Left lung (tissue), 14 donors: ENCODE measurements at places on chromosomes 6 and 20. TPM values are rescaled to one million over a fixed set of nuclear protein-coding genes. Genes with fewer than 3 reads are reported as not detected.

DNA sequence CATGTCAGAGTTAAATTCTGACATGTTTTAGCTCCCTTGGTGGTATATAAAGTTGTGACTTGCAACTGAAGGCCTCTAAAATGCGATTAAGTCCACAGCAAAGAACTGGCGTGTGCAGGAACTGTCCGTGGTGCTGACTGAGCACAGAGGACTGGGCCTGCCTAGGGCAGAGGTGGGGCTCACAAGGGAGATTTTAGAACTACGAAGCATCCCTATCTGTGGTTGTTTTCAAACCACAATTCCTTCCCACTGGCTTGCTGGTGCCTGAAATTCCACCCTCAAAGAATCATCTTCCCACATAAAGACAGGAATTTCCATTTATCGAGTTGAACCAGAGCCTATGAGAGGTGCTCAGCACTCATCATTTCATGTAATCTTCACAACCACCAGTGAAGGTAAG lies 30.1 kb downstream of the RIMS4 start:
- DNase-seq, result peak; percentile 76

DNA sequence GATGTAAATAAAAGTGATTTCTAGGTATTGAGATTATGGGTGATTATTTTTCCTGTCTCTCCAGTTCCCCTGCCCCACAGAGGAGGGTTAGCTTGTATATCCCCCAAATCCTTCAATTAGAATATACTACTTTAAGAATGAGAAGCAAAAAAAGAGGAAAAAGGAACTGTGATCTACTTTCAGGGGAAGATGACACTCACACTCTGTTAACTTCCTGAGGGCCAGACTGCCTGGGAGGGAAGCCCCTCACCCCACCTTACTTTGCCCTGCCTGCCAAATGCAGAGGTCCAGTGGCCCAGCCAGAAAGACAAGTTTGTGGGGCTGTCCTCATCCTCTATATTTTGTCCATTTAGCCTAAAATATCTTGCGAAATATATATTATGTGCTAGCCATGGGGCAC lies 9.2 kb upstream of the LY86 start:
- no peak for DNase-seq

Gene OR14J1
- polyA plus RNA-seq, result 0.15 TPM

GRCh38 chr6:21594416-21595281 lies 1.1 kb downstream of the SOX4 start:
- DNase-seq, result peak; percentile 63

DNA sequence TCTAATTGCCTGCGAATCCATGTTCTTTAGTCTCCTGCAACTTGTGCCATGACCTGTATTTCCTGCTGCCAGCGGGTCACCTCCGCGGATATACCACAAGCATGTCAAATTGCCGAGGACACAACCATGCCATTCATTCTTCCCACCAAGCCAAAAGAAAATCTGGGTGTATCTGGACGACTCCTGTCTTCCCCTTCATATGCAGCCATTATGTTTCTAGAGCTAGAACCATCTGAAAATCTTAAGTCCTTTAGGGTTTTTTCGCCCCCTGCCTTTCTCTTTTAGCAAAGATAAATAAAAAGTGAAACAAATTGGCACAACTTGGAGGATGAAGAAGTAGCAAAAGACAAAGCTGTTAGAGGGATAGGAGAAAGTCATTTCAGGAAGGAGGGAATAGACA lies 242.6 kb downstream of the ARID1B start:
- DNase-seq, result peak; percentile 35

DNA sequence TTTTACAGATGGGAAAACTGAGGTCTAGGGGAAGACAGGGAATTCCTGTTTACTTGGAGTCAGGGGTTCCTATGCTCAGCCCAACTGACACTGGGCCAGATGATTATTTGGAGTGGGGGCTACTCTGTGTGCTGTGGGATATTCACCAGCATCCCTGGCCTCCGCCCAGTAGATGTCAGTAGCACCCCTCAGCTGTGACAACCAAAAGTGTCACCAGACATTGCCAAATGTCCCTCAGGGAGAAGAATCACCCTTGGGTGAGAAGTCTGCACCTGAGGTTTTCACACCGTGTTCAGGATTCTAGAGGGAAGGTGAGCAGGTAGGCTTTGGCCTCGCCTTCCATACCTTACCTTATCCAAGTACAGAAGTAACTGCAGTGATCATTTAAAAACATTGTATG lies 27.6 kb downstream of the CDH26 start:
- DNase-seq, result no peak

GRCh38 chr6:42550277-42550676 lies 13.6 kb upstream of the UBR2 start:
- no peak for DNase-seq

Gene ANKRD6
- 50.7 TPM for polyA plus RNA-seq

GRCh38 chr6:140915551-140915950 lies 1217.2 kb upstream of the GJE1 start:
- DNase-seq, result no peak

DNA sequence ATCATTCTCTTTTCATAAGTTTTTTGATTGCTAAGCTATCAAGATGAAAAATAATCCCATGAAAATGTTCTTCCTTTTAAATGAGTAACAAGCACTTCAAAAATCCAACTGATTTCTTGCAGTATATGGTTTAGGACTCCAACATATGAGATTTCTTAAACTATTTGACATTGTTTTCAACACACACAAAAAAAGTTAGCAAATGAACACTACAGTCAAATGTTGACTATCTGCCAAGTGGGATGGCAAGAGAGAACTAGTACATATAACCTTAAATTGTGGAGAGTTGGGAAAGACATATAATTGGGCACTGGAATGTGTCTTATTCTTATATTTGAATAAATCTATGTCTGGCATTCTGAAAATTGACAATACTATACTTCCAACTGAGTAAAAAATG lies 15.6 kb downstream of the COL21A1 start:
- DNase-seq, result no peak

DNA sequence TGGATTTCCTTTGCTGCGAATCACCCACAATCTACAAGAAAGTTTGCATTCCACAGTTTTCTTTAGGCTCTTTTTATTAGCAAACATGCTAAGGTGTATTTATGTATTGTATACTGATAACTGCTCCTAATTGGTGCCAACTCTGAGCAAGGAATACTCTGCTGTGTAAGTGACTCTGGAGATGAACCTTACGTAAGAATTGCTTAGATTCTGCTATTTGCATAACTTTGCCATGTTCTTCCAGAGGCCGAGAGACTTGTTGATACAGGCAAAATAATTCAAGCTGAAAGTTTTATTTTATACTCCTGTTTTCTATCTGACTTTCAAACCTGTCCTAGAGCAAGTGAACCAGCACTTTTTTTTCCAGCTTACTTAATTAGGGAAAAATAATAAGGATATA lies 461.3 kb downstream of the GJA1 start:
- DNase-seq, result no peak

DNA sequence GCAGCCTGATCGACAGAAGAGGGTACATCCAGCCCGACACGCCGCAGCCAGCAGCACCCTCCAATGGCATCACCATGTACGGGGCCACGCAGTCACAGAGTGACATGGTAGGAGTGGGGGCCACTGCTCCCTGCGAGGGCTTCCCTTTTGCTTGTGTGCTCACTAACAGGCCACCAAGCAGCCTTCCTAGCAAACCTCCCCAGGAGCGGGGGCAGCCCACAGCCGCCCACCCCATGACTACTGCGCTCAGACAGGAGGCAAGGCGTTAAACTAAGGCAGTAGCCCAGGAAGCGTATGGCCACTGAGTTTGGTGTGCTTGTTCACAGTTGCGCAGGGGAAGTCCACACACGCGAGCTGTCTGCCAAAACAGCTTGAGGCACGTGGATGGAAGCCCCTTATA lies 169.5 kb upstream of the SNX9 start:
- no peak for DNase-seq

Gene DAAM2
- 35.1 TPM for polyA plus RNA-seq

DNA sequence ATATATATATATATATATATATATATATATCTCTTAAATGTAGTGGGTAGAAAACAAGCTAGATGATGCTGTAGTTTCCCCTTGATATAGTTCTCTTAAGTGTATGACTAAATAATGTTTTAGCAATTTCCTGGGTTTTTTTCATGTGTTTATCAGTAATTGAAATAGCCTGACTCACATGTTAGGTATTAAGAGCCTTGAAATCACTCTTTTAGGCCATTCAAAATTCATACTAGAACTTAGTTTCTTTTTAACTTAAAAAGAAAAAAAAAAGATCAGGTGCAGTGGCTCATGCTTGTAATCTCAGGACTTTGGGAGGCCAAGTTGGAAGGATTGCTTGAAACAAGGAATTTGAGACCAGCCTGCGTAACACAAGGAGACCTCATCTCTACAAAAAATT lies 44.1 kb downstream of the NKX2-4 start:
- DNase-seq, result no peak

Gene CCHCR1
- polyA plus RNA-seq, result 36.4 TPM

Gene OTOR
- polyA plus RNA-seq, result not detected
